Activated T-helper 1 cell treated with Interleukin-2 at 50 U/mL for 16 hours (primary cell): ENCODE measurements at places on chromosomes 16 and 17.

- DNase-seq, result no peak
Observed at GRCh38 chr16:546909-547770, 13.1 kb upstream of the PRR35 start.

GRCh38 chr17:9269350-9270035 lies 248.2 kb downstream of the NTN1 start:
- no peak for DNase-seq

DNA sequence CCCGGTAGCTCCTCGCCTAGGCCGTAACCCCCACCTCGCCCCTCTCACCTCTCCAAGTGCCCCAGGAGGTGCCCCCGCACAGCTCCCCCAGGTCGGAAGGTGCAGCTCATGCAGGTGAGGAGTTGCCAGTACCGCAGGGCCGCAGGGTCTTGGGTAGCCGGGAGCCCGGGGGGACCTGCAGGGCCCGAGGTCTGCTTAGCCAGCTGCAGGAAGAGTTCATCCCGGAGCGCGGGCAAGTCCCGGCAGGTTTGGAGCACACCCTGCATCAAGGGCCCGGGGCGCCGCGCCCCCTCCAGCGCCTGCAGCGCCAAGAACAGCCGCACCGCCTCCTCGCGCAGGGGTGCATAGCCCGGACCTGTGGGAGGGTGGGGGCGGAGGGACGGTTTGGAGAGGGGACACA lies 4.8 kb downstream of the PLEKHH3 start:
- DNase-seq, result no peak

GRCh38 chr16:23826528-23827045 lies 9.2 kb upstream of the PRKCB start:
- no peak for DNase-seq

DNA sequence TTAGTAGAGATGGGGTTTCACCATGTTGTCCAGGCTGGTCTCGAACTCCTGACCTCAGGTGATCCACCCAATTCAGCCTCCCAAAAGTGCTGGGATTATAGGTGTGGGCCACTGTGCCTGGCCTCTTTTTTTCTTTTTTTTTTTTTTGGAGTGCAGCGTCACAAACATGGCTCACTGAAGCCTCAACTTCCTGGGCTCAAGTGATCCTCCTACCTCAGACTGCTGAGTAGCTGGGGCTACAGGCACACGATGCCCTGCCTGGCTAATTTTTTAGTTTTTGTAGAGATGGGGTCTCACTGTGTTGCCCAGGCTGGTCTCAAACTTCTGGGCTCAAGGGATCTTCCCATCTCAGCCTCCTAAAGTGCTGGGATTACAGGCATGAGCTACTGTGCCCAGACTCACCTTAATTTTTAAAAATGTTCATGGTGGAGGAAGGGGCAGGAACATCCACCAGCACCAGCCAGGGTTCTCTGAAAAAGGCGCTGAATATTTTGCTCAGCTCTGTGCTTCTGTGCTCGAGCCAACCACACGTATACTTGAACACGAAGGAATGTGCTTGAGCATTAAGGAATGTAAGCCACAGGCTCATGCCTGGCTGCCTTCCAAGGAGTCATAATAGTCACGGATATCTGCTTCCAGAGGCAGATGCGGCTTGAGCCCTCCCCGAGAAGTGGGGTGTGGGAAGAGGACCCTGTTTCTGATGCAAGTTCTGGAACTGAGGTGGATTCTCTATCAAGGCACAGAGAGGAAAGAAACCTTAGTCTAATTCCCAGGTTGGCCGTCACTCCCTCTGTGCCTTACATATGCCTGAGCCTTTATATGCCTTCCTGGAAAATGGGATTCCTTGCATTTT lies 65.5 kb upstream of the CREBBP start:
- DNase-seq, result no peak

- DNase-seq, result no peak
Observed at GRCh38 chr17:16419074-16419928, 3.9 kb downstream of the TRPV2 start.

DNA sequence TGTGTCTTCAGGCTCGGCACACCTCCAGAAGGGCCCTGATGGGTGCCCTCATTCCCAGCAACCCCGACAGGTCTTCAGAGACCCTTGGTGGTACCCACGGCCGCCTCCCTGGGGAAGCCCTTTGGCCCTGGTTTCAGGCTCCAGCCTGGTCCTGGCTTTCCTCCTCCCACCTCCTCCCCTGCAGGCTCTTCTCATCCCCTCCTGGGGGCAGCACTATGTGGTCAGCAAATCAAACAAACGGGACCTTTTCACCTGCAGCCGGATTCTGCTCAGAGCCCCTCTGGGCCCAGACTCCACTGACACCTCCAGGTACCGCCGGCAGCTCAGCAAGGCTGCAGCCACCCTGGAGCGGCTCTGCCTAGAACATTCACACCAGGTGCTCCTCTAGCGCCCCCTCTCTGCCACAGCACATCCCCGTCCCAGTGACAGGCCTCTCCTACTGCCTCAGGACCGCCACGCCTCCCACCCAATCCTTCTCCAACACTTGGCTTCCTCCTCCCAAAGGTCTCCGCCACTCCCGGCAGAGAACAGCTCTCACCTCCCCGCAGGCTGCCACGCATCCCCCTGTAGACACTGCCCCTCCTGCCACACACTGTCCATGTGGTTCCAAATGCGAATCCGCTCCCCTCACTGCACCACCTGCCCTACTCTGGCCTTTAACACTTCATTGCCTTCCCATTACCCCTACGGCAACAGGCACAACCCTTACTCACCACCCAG lies 12.0 kb downstream of the CORO7 start:
- no peak for DNase-seq

- DNase-seq, result no peak
Observed at GRCh38 chr17:13355054-13355453, 246.7 kb downstream of the HS3ST3A1 start.

GRCh38 chr17:67605256-67605912 lies 112.4 kb upstream of the NOL11 start:
- DNase-seq, result no peak

- no peak for DNase-seq
Observed at GRCh38 chr16:88462396-88462795, 9.3 kb downstream of the ZFPM1 start.

GRCh38 chr16:75071621-75072020 lies 45.0 kb downstream of the LDHD start:
- no peak for DNase-seq

DNA sequence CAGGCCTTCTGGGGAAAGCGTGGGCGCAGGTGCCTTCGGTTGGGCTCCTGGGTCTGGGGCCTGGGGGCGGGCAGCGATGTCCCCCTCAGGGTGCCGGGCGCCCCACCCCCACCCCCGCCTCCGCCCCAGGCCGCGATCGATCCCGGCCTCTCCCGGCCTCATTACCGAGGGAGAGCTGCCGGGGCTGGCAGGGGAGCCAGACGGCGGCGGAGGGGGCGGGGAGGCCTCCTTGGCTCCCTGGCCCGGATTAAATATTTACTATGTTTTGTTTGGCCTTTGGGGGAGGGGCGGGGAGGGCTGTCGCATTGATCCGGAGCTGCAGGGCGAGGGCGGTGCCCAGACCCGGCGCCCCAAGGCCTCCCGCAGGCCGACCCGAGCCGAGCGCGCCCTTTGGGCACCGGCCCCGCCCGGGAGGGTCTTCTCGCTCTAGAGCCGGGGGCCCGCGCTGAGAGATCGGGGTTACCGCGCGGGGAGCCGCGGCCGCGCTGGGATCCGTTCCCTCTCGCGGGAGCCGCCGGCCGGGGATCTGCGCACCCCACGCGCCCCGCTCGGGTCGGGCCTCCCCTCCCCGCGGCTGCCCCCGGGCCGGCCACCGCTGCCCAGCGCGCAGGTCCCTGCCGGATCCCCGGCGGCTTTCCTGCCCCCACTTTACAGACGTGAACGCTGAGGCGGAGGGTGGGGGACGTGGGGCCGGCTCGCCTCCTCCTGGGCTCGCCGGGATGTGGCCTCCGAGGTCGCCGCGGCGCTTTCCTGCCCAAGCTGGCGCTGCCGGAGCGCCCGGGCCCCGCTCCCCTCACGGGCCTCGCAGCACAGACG lies 27.0 kb downstream of the RTN4RL1 start:
- no peak for DNase-seq

GRCh38 chr16:3946604-3947180 lies 66.2 kb upstream of the CREBBP start:
- no peak for DNase-seq

DNA sequence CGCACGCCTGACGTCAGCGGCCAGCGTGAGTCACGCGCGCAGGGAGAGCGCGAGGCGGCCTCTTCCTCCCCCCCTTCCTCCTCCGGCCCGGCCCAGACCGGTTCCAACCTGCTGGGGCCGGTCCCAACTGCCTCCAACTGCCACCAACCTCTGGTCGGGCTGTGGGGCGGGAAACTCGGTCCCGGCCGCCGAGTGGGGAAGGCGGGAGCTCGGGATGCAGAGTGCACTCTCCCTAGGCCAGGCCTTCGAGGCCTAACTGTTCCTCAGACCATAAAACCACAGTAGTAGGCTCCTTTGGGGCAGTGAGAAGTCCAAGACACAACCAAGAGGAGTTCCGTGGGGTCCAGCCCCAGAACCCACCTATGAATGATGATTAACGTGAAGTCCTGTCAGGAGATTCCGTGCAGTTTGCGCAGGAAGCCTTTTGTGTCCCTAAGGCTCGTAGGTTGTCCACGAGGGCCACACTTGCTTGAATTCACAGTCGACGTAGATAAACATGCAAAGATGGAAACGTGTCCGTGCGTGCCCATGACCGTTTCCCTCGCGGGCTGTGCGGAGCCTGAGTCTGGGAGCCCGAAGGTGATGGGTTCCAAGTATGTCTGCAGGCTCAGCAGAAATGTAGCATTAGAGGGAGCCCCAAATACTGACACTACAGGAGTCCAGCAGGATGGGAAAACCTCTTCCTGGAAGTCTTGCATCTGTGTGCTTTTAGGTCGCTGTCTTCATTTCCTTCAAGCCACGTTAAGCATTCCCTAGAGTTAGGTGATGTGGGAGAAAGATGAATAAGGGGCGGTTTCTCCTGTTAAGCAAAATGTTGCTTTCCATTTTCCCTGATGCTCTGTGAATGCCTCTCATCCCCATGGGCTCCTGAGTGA lies 647 bp downstream of the UNK start:
- peak; percentile 86 for DNase-seq

DNA sequence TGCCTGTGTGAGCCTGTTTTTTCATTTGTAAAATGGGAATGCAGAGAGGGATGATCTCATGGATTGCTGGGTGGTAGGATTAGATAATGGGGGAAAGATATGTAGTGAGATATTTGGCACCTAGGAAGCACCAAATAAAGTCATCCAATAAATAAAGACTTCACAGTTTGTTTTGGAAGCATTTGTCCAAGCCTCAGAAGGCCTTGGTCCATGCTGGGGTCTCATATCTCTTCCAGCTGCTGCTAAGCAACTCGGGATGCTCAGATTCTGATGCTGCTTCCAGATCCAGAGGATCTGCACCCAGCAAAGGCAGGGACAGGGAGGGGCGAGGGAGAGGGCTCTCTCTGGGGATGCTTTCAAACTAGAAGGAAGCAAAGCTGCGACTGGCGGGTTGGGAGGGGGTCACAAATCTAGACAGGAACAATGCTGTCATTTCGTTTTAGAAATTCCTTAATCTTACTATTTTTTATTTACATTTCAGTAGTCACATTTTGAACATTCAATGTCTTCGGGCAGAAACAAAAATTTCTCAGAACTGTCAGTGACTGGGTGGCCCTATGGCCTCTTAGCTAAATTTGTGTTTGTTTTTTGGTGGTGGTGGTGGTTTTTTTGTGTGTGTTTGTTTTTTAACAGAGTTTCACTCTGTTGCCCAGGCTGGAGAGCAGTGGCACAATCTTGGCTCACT lies 114.9 kb upstream of the CDH5 start:
- DNase-seq, result no peak

DNA sequence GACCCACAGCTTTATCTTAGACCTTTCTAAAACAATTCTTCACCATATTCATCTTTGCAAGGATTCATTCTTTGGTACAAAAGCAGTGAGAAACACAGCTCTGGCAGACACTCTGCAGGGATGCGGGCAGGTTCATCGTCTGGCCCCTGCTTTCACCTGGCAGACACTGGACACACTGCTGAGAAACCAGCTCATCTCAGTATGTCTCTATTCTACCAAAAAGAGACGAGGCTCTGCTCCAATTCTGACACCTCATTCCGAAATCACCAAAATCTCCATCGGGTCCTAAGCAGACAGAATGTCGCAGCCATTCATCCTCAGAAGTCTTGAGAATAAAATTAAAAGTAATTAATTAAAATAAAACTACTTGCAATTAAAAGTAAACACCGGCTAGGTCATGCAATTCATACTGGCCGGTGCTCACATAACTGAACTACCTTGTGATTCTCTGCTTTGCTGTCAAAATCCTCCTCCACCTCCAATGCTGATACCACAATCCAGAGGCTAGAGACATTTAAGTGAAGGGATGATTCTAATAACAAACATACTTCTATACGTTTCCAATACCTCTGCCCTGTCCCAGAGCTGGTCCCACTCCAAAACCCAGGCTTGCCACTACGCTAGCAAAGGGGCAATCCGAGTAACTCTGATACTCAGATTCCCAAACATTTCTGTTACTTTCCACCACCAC lies 1.3 kb downstream of the RNF157 start:
- no peak for DNase-seq

DNA sequence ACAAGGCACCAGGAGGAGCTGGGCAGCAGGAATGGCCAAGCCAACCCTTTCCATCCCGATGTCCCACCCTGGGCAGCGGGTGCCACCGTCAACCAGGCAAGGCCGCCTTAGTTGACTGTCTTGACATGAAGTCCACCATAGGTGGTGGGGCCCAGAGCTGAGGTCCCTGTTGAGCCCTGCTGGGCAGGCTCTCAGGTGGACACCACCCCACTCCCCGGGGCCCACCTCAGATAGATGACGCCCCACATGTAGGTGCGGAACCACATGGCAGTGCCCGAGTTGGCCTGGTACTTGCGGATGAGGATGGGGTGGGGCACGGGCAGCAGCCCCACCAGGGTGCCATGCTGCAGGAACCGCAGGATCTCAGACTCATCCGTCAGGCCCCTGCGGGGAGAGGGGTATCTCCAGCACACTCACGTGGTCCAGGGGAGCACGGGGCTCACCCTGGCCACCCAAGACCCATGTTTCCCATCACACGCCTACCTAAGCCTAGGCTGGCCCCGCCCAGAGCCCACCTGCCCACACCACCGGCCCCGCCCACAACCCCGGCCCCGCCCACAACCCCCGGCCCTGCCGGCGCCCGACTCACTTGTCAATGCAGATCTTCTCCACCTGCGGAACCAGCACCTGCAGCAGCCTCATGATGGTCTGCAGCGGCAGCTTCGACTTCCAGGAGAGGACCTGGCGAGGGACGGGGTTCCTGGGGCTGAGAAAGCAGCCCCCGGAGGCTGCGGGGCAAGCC lies 16.2 kb downstream of the OTOP3 start:
- no peak for DNase-seq

GRCh38 chr16:81237282-81237681 lies 1.2 kb upstream of the BCO1 start:
- DNase-seq, result no peak

DNA sequence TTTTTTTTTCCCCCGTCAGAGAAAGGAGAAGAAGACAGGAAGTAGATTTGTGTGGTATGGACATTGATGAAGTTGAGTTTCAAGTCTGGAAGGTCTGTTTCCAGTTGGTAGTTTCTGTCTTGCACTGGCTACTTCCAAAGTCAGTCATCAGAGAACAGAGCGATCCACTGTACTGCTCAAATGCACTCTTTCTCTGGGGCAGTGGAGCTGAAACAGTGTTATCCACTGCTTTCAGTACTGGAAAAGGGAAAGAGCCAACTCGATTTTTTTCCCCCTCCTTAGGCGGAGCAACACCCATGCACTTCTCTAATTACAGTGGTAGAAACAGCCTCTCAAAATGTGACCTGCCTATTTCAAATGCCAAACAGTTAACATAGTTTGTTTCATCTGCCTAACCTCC lies 7.4 kb downstream of the PRKCA start:
- no peak for DNase-seq

GRCh38 chr16:80631581-80631980 lies 90.8 kb downstream of the DYNLRB2 start:
- DNase-seq, result no peak

GRCh38 chr17:2094891-2095535 lies 40.1 kb downstream of the HIC1 start:
- no peak for DNase-seq
